Non-pigmented ciliary epithelial cell (primary cell): ENCODE measurements at places on chromosomes 7 and 10.

DNA sequence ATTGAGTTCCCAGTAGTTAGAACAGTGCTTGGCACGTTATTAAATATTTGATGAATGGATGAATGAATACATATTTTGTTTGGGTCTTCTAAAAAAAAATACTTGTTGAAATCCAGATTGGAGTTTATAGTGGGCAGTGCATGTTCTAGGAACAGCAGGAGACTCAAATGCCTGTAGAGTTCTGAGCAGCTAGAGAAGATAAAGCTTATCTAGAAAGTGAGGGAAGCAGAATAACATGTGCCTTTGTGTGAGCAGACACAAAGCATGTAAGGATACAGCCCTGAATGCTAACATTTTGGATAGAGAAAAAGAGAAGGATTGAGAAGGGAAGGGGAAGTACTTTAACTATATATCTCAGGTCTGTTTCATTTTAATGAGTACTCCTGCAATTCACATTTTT is 71.9 kb downstream of the SRI start:
- no peak for DNase-seq

GRCh38 chr10:74419958-74420375 is 268.9 kb downstream of the ADK start:
- DNase-seq, result no peak

DNA sequence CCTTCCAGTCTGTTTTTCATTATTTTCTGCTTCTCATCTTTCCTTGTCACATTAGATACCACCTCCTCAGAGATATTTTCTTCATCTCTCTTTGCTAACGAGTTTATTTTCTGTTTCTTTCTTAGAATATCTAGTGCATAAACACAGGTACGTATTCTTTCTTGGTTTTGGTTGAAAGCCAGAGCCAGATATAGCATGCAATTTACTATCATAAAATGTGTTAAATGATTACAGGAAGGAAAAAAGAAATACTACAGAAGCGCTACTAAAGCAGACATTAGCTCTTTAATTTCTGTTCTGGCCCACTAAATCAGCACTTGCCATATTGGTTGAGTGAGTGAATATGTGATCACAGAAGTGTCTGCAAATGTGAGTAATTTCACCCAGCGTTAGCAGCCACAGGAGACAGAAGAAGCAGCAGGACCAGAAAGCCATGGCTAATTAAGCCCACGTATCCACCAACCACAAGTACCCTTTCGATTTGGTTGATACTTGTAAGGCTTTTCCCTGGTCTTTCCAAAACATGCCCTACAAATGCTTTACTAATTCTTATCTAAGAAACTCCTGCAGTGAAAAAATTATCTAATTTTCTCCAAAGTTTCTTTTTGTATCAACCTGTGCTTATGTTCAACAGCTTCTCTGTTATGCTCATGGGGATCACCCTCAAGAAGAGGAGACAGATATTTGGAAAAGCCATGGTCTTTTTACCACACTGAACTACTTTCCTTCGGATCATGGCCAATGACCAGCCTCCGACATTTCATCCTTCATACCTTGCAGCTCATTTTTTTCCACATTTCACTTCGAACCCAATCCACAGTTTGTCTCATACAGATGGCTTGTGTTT is 23.1 kb upstream of the MACC1 start:
- DNase-seq, result no peak

- DNase-seq, result no peak
Observed at GRCh38 chr10:97597778-97598177, 8.3 kb downstream of the C10orf62 start.

GRCh38 chr10:22605168-22605567 is 109.2 kb downstream of the PIP4K2A start:
- no peak for DNase-seq

GRCh38 chr10:119537953-119538630 is 4.4 kb downstream of the RGS10 start:
- DNase-seq, result no peak

DNA sequence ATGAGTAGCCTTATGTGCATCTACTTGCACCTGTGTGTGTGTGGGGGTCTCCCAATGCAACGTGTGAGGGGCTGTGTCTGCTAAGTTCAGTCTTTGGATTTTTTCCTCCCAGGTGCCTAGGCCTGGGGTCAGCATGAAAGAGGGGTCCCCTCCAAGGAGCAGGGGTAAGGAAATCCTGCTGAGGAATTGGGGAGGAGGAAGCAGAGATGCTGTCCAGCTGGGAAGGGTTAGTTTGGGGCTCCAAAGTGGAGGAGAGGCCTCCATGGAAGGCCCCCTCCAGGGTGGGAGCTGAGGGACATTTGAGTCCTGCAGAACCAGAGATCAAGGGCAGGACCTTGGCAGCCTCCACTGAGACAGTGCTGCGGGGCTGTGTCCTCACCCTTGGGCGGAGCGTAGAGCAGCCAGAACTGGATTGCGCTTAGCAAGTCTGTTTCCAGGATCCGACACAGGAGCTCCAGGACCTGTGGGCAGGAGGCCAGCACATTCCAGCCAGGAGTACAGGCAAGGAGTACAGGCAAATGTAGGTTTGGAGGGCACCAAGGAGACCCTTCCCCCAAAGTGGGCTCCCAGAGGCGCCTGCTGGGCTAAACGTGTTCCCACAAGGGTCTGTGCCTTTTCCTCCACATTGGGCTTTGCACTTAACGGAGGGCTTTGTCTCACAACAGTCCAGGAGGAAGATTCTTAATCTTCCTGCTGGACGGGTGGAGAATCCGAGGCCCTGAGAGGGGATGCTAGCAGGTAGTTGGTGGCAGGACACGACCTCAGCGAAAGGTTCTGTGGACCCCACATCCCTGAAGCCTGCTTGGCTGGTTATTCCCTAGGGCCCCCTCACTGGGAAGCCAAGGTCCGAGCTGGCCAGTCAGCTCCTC is 10.1 kb downstream of the TBATA start:
- DNase-seq, result no peak

GRCh38 chr10:98486421-98486820 is 39.7 kb upstream of the HPS1 start:
- DNase-seq, result no peak

- no peak for DNase-seq
Observed at GRCh38 chr10:9081253-9081652, 1026.8 kb downstream of the GATA3 start.

- no peak for DNase-seq
Observed at GRCh38 chr7:7745966-7746365, 27.6 kb upstream of the RPA3 start.

DNA sequence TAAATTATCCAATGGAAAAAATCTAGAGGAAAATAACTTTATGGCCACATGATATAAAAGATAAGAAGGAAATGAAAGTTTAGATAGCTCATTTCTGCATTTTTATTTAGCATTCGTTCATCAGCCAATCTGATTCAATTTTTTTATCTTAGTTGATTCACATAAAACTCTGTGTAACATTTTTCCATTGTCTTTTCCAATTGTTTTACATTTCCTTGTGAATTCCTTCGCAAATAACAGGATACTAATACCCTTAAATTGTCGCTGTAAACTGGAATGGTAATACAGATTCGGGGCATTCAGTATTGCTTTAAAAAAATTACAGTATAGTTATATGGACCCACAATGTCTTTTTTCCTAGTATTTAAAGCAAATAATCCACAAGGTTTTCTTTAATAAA is 136.4 kb downstream of the CUBN start:
- no peak for DNase-seq

- DNase-seq, result no peak
Observed at GRCh38 chr10:15783941-15784636, 64.4 kb upstream of the ITGA8 start.

- DNase-seq, result no peak
Observed at GRCh38 chr10:95363303-95363912, 72.6 kb upstream of the PDLIM1 start.

DNA sequence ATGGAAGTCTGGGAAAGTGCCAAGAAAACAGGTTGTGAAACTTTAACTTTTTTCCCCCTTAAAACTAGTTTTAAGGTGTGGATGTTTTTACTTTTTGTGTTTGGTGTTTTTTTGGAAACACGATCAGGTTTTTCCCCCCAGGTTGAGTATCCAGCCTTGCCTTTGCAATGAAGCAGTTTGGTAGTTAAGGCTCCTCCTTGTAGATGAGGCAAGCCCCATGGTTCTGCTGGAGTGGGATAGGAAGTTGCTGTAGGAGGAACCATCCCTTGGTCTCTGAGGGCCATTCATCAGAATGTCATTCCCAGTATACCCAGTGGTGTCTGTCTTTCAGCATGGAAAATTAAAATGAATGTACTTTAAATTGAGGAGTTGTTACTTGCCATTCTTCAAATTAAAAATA is 2.7 kb downstream of the CUL1 start:
- no peak for DNase-seq

DNA sequence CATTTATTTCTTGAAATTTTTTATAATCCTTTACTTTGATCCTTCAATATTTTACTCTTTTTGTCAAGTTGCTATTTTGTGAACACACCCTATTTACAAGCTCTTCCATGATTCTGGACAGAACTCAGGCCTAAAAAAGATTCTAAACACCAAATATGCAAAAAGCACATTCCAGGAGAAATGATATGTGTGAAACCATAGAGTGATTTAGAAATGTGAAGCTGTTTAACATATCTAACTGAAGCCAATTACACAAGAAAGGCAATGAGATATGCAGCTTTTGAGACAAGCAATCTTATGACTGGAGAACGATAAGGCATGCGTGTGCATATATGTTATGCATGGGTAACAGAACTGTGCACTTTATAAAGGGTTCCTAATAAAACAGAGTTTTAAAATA is 243.0 kb downstream of the CACNA2D1 start:
- DNase-seq, result no peak

DNA sequence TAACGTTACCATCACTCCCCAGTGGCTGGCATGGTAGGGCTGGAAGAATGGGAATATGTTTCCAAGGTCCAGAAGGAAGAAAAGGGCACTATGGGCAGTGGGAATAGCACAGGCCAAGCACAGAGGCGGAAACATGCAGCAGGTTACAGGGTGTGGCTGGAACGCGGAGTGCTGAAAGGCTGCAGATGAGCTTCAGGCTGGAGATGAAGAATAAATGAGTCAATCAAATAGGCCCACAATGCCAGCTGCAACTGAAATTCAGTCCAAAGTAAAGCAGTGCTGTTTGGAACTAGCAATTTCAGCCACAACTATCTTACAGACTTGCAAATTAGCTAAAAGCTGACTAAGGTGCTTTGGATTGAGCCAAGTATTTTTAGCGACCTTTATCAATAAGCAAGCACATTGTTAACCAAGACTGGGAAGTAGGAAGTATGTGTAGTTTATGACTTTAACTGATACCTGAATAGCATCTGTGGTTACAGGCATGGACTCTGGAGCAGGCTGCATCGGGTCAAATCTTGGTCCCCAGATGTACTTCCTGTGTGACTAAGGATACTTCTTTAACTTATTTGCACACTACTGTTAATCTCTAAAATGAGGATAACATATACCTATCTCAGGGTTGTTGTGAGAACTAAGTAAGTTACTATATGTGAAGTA is 77.5 kb upstream of the CTTNBP2 start:
- DNase-seq, result no peak

DNA sequence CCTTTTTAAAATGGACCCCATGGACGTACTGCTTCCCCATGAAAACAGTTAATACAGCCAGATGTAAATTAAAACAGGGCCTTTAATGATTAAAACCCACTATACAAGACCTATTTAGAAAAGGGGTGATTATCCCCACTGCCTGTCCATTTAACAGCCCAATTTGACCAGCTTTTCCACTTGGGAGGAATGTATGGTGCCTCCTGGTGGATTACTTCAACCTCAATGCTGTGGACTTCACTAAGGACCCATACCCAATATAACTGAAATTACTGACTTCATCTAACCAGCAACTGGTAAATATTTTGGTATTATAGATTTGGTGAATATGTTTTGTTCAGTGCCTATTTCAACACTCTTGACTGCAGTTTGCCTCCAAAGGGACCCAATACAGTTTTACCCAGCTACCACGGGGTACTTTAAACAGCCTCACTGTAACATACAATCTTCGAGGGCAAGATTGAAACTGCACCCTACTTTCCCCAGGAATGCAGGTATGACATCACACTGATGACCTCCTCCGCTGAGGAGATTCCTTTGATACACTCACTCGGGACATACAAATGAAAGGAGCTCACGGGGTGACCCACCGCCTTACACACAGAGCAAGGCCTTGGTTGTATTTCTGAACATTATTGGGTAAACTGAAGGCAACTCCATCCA is 192.8 kb downstream of the DNAJC1 start:
- DNase-seq, result peak; percentile 6
